ENCODE measurements at places on chromosomes 4 and X.

GRCh38 chr4:182829196-182829595 lies 88.0 kb downstream of the DCTD start:
- DNase-seq: no peak

- no peak for DNase-seq
These were observed 126.4 kb upstream of the JADE1 start for GRCh38 chr4:128682942-128683666.

GRCh38 chr4:101512416-101512815 lies 165.1 kb upstream of the PPP3CA start:
- DNase-seq: no peak

GRCh38 chr4:90025248-90025647 lies 101.9 kb upstream of the CCSER1 start:
- DNase-seq: no peak

DNA sequence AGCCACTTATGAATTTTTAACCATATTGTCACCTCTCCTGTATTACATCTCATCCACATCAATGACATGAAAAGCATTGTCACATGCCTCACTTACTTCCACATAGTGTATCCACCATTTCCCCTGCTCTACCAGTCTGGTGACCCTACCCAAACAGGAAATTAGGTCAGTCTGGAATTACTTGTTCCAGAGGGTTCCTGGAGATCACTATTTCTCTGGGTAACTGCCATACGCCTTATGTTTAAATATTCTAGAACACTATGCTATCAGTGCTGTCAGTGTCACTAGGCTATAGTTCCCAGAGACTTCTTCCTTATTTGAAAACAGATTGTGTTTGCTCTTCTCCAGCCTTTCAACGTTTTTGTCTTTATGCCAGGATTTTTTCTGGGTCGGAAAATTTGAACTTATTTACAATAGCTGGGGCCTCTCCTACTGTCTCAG lies 15.0 kb downstream of the SRPX2 start:
- no peak for DNase-seq

DNA sequence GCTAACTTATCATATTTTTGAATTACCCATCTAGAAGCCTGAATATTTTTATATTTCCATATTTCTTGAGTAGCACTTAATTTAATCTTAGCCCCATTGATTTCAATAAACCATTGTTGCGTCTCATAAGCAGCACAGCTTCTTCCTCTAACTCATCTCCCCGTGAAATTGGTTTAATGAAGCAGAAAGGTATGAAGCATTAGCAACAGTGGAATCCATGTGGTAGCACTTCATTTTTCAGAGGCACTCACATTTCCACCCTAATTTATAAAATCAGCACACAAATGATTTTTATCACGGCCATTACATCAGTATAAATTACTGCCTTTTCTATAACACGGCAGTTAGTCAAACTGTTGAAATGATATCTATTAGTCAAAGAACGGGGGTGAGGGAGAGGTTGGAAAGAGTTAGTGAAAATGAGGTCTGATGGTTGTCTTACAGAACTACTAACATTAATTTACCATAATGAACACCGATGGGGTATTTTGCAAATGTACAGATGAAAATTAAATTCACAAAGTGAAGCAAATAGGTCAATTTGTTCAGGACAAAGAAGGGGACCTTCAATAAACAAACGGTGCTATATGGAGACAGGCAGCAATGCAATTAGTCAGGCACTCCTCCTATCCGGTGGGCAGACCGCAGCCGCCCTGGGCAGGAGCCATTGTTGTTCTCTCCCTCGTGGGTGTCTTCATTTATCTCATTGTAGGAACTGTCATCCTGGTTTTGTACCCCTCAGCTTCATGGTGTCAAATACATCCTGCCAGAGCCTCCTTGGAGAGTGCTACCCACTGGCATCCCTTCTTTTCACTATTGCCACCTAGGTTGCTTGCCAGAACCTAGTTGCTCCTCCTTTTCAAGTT lies 205.7 kb downstream of the SOX3 start:
- DNase-seq: no peak

- DNase-seq: no peak
These were observed 42.3 kb upstream of the CCSER1 start for GRCh38 chr4:90084967-90085295.

GRCh38 chr4:9988933-9989332 lies 32.4 kb downstream of the SLC2A9 start:
- DNase-seq: no peak

GRCh38 chr4:138864961-138865720 lies 150.4 kb upstream of the NOCT start:
- no peak for DNase-seq

GRCh38 chr4:19319607-19320006 lies 932.1 kb upstream of the SLIT2 start:
- no peak for DNase-seq

DNA sequence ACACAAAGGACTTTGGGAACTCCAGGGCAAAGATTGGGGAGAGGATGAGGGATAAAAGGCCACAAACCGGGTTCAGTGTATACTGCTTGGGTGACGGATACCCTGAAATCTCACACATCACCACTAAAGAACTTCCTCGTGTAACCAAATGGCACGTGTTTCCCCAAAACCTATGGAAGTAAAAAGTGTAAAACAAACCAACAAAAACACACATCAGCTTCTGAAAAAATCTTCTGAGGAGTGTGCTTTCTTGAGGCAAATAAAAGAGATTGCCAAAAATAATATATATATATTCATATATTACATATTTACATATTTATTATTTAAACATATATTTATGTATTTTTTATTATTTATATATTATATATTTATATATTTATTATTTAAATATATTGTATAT lies 3.9 kb downstream of the P2RY8 start:
- DNase-seq: no peak

- DNase-seq: peak; percentile 51
These were observed 233.6 kb upstream of the RPS6KA3 start for GRCh38 chrX:20500171-20500865.

DNA sequence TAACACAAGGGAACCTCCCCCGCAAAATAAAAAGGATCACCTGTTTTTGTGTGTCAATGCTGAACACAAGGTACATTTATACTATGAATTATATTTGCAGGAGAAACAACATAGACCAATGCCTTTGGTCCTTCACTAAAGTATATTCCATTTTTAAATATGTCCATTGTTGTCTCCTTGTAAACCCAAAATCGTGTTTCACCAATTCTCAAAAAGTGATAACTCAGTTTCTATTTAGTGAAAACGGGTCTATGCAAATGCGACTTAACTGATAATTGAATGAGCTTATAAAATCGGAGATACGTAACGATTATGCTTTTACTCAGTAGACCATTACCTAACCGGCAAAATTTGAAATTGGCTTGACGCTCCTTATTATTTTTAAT lies 2.1 kb downstream of the BRWD3 start:
- no peak for DNase-seq

DNA sequence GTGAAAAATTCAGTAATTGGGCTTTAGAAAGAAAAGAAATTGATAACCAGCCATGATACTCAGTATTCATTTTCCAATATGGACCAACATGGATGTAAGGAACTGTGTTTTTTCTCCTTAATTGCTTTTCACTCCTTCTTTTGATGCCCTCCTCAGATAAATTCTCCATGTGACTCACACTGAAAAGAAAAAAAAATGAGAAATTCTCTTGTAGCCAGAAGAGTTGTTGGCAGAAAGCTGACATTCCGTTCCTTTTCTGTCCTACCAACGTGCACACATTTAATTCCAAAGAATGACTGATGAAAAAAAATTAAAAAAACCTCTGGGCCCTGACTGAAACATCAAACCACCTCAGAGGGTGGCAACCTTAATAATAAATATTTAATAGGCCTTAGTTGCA lies 153.1 kb downstream of the AMELX start:
- DNase-seq: no peak

GRCh38 chr4:2606960-2607506 lies 70.6 kb downstream of the FAM193A start:
- no peak for DNase-seq

GRCh38 chr4:62952366-62952765 lies 1456.9 kb downstream of the TECRL start:
- no peak for DNase-seq

GRCh38 chr4:54961357-54961975 lies 163.9 kb downstream of the KDR start:
- no peak for DNase-seq

DNA sequence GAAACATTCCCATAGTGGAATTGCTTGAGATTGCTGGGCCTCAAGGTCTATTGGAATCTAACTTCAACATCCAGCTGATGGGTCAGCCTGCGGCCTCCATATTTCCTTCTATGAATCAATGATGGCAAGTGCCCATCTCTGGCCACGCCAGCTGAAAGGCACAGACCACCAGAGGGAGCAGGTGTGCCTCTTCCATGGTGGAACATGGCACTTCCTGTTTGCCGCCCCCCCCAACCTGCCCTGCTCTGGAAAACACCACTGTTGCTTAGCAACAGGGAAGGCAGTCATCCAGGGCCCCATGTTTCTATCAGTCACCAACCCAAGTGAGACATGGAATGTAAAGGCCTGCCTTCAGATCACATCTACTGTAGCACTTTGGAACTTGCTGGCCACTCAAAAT lies 11.6 kb downstream of the PAGE4 start:
- DNase-seq: peak; percentile 4

DNA sequence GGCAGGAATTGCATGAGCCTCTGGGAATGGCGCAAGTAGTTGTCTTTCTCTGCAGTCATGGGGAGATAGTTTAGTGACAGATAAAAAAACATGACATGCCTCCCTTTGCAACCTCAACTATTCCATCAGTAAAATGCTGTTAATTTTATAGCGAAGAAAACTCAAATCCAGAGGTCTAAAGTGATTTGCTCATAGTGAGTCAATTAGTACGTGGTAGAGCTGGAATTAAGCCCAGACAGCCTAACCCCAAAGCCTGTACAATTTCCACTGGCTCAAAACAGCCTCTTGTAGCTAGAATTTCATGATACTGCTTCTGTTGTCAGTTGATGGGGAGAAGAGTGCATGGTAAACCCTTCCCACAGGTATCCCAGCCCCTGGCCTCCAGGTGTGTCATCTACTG lies 81.3 kb upstream of the TRPC5 start:
- no peak for DNase-seq

- no peak for DNase-seq
These were observed 92.8 kb upstream of the UCP1 start for GRCh38 chr4:140661550-140661949.

DNA sequence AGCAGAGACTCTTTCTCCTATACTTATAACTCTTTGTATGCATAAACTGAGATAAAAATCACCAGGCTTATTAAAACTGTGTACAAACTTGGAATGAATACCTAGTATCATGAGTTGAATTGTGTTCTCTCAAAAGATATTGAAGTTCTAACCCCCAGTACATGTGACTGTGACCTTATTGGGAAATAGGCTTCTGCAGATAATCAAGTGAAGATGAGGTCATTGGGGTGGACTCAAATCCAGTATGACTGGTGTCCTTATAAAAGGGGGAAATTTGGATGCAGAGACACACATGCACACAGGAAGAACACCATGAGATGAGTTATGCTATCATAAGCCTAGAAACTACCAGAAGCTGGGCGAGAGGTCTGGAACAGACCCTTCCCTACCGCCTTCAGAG lies 26.2 kb downstream of the ZNF827 start:
- no peak for DNase-seq

- DNase-seq: no peak
These were observed 201.1 kb upstream of the MBNL3 start for GRCh38 chrX:132689612-132690563.

- DNase-seq: no peak
These were observed 46.6 kb downstream of the CLOCK start for GRCh38 chr4:55500072-55500471.

DNA sequence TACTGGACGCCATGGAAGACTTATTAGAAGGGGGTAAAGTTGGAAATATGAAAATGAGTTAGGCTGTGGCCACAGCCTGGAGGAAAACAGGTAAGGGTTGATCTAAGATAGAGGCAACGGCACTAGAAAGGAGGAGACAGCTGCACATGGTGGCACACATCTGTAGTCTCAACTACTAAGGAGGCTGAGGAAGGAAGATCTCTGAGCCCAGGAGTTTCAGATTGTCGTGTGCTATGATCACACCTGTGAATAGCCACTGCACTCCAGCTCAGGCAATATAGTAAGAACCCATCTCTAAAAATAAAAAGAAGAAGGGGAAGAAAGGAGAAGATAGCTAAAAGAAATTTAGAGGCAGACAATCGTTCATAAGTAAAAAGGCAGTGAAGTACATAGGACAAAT lies 87.8 kb upstream of the SORBS2 start:
- DNase-seq: no peak

DNA sequence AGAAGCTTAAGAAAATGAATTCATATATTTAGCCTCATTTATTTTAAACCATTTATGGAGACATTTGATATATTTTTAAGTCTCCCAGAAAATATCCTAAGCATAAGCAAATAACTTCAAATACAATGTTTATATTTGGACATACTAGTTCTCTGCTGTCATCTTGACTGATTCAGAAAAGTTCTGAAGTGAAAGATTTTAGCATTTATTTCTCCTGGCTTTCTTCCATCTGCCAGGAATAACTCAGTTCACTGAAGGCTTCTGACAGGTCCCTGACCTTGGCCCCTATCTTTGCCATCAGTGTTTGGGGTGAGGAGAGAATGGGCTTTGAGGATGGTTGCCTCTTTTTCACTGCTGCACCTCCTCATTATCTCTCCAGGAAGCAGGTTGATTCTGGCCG lies 115.7 kb downstream of the SLIT2 start:
- no peak for DNase-seq

- no peak for DNase-seq
These were observed 102.9 kb upstream of the PAQR3 start for GRCh38 chr4:79042079-79042674.

GRCh38 chrX:120823556-120823955 lies 52.1 kb downstream of the CT47B1 start:
- no peak for DNase-seq
